ENCODE measurements at places on chromosomes 2 and 18.

GRCh38 chr18:31721601-31722000, 37.2 kb upstream of the B4GALT6 start:
- DNase-seq = no peak

DNA sequence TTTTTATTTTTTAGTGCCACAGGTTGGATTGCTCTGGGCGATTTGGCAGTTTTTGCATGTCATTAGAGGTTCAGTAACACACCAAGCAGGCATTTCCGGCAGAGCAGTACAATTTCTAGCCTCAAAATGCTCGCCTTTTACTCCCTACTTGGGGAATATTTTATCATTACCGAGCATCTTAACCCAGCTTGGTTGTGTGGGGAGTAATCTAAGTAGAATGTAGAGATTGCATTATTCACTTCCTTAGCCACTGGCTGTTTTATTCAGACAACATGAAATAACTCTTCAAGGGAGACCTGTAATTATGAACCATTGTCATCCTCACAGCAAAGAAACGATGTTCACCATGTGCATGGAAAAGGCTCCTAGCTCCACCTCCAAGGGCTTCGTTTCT, 13.1 kb downstream of the GRP start:
- DNase-seq = no peak

DNA sequence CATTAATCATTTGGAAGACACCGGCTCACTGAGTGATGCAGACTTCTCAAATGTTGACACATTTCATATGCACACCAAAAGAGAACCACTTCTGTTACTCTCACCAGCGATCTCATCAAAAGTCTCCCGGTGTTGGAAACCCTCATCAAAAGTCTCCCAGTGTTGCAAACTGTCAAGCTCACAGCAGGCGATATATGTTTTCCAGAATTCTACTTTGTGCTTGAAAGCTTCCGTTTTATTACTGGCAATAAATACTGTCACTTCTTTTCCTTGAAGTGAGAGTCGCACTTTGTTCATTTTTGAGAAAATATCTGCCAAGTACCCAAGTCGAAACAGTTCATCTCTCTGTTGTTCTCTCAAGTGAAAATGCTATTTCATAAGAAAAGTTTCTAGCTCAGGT, 20.5 kb downstream of the MLPH start:
- DNase-seq = no peak

GRCh38 chr2:5020116-5020875, 671.9 kb upstream of the SOX11 start:
- DNase-seq = no peak

DNA sequence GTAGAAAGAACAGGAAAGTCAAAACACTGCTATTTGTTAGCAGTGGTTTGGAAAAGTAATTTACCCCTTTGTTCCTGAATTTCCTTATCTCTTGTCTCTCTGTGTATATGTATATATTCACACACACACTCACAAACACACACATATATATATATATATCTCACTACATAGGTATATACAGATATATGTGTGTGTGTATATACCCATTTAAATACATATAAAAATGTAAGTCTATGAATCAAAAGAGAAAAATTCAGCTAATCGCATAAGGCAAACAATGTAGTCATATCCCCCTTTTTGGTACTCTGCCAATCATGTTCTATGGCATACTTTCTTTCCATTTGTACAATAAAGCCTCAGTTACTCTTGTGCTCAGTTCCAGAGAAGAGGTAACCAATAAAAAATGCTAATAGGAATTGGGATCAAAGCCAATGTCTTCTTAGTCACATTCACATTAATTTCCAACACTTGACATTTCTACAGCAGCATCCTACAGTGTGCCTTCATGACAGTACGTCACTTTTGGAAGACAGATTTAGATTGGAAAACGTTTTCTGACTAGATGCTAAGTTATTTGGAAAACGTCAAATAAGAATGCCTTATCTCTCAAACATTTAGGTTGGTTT, 94.6 kb downstream of the MC4R start:
- no peak for DNase-seq

- no peak for DNase-seq
These were observed 66.7 kb downstream of the KIAA1328 start for GRCh38 chr18:36895606-36896005.

- DNase-seq = no peak
These were observed 101.2 kb downstream of the ZNF236 start for GRCh38 chr18:76923485-76924085.

- no peak for DNase-seq
These were observed 23.3 kb upstream of the SIX3 start for GRCh38 chr2:44918095-44918775.

DNA sequence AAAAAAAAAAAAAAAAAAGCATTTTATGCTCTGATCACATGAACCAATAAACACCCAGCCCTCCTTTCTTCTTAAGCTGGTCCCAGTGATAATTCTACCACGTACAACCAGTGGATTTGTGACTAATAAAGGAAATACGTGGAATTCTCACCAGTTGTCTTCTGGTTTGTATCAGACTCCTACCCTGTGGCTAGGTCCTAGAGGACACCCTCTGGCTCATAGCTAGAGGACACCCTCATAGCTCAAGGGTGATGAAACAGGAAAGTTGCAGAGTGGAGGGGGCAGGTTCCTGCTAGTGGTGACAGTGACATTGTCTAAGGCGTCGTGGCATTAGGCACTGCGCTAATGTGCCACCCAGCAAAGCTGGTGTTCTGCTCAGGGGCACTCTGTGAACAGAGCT, 167.8 kb downstream of the BCL11A start:
- DNase-seq = no peak

DNA sequence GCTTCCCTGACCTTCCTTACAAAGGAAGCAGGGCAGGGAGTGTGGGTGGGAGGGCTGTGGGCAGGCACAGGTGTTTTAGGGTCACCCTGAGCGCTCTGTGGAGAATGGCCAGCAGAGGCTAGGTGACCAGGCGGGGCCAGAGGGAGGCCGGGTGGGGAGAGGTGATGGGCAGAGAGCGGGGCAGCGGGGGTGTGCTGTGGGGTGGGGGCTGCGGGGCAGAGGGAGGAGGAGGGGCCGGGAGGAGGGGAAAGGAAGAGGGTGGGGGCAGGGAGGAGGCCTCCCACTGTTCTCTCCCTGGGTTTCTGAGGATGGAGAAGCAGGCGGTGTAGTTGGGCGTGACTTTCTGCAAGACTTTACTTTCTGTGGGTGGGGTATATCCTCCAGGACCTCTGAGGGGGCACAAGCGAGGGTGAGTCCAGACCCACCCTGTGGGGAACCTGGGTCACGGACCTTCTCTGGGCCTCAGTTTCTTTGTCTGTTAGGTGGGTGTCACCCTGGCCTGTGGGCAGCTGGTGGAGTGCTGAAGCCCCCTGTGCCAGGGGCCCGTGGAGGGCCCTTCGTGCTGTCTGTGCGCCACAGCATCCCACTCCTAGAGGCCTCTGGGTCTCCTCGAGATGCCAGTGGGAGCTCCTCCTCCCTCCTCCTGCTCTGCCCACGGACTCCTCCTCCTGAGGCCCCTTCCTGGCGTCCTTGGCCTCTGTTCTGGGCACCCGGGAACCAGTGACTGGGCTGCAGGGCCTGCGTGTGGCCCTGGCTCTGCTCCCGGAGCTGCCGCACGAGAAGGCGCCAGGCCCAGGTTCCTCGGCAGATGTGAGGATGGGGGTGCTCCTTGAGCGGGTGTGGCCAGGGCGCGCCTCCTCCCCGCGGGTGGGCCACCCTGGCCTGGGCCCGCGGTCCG, 6.3 kb upstream of the NEU4 start:
- no peak for DNase-seq

- DNase-seq = no peak
These were observed 31.4 kb downstream of the CCDC93 start for GRCh38 chr2:117982376-117983033.

DNA sequence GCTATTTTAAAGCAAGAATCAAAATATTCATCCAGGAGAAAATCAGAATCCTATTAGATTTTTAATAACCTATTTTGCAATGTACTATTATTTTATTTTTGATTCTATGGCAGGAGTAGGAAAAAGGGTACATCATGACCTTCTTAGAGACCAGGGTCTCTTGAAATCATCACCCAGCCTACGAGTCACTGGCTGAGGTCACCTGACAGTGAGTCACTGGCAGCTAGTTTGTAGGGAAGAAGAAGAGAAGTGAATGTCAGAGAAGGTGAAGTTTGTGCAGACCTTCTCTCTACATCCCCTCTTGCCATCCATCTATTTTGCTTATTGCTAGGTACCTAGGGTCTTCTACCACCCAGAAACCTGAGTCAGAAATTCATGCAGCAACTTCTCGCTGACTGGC, 144.2 kb downstream of the ALK start:
- DNase-seq = no peak

GRCh38 chr2:86413296-86414094, 27.7 kb upstream of the KDM3A start:
- DNase-seq = no peak

GRCh38 chr2:201116115-201116958, at the start of gene CFLAR:
CFLAR (plus strand) TSS chr2:201116164; CDS start chr2:201129866, 13,702 bp downstream.
- DNase-seq = peak; percentile 65

- no peak for DNase-seq
These were observed 1034.7 kb upstream of the CHAC2 start for GRCh38 chr2:52732849-52733395.

- no peak for DNase-seq
These were observed 638.6 kb downstream of the ERBB4 start for GRCh38 chr2:211900000-211900399.

GRCh38 chr2:104863468-104864279, 9.8 kb downstream of the POU3F3 start:
- no peak for DNase-seq

DNA sequence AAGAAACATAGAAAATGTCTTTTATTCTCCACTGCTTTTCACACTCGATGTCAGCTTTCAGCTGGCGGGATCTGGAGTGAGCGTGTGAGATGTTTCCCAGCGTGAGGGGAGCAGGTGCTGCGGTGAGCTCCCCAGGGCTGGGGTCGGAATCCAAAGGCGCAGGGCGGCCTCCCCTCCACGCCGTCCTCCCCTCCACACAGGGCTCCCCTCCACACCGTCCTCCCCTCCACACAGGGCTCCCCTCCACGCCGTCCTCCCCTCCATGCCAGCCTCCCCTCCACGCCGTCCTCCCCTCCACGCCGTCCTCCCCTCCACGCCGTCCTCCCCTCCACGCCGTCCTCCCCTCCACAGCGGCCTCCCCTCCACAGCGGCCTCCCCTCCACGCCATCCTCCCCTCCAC, 26.9 kb upstream of the KCNG2 start:
- no peak for DNase-seq

DNA sequence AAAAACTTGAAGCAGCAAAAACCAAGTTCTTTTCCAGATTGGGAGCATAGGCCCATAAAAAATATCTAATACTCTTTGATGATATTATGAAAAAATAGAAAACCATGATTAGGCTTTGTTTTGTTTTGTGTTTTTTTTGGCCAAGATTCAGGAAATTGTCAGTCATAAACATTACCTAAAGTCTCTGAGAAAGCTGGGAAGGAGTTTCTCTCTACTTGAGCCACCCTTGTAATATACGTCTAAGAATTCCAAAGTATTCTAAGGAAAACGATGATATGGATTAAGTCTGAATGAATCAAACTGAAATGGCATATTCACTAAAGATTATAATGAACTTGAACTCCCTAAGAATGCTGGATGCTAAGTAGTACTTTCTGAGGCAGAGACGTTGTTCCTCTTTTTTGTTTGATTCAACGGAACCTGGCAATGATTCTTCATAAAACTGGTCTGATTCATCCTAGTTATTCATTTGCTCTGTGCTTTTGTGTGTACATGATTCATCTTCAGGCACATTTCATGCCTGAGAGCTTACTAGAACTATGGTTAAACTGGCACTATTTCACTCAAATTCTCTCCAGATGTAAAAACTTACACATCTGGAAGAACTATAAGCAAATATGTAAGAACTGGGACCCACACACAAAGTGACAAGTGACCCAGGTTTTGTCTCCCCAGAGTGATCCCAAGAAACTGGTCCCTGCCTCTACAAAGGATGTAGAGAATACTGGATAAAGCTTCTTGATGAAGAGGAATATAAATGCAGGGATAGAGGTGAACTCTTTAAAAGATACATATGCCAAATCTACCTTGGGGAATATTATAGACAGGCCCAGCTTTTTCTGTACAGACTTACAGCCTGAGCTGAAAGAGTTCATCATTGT, 159.7 kb downstream of the DOCK10 start:
- DNase-seq = no peak

- no peak for DNase-seq
These were observed 135.9 kb downstream of the ACKR3 start for GRCh38 chr2:236705295-236706105.

GRCh38 chr2:130251535-130251872, 53.3 kb upstream of the TUBA3E start:
- DNase-seq = no peak

DNA sequence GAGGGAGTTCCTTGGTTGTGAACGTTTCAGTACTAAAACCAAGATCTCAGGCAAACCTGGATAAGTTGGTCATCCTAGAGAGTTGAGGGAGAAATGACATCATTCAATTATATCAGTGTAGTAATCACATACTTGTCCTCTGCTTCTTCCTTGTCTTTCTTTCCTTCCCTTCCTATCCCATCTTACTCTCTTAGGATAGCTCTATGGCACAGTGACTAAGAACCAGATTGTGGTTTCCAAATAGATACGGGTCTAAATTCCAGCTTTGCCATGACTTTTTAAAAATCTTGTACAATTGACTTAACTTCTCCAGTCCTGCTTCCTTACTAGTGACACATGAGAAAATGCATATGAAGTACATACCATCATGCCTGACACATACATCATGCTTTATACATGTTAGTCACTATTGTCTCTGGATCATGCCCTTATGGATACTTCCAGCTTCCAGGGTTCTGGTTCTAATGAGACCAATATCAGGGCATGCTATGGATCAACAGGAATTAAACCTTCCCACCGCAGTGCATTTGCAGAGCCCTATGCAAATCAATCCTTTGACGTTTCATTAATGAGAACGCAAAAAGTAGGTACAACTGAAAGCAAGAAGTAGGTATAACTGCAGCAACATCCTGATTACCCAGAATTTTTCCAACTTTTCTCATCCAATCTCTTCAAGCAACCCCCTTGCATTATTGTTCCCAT, 168.0 kb upstream of the KLF7 start:
- no peak for DNase-seq

- no peak for DNase-seq
These were observed 38.7 kb downstream of the ZNF521 start for GRCh38 chr18:25313268-25313667.

DNA sequence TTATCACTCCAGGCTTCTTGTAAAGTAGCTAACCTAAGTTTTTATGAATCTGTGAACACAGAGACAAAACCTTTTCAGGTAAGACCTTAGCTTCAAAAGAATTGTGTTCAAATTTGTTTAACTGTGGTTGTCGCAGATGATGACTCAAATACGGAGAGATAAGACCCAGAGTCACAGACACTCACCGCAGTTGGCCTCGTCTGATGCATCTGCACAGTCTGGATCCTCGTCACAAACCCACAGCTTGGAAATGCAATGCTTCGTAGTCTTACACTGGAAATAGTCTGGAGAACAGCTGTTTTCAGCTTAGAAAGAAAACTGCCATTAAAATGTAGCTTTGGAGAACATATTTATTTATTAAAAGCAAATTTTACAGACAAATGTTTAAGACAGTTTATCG, 1662.1 kb upstream of the NXPH2 start:
- DNase-seq = no peak

Measured in activated CD4-positive, alpha-beta T cell treated with anti-CD3 and anti-CD28 coated beads for 4 hours (primary cell).